GM23248 (cell line): ENCODE measurements at places on chromosomes 7 and 10. TPM values are rescaled to one million over a fixed set of nuclear protein-coding genes. Genes with fewer than 3 reads are reported as not detected.

GRCh38 chr10:16746856-16747255, 70.4 kb downstream of the RSU1 start:
- no peak for DNase-seq

GRCh38 chr7:50418526-50419290, 31.4 kb downstream of the FIGNL1 start:
- DNase-seq = no peak

- no peak for DNase-seq
These were observed 146.2 kb upstream of the NFE2L3 start for GRCh38 chr7:26005683-26006410.

GRCh38 chr10:58322072-58322834, 12.6 kb upstream of the UBE2D1 start:
- DNase-seq = no peak

DNA sequence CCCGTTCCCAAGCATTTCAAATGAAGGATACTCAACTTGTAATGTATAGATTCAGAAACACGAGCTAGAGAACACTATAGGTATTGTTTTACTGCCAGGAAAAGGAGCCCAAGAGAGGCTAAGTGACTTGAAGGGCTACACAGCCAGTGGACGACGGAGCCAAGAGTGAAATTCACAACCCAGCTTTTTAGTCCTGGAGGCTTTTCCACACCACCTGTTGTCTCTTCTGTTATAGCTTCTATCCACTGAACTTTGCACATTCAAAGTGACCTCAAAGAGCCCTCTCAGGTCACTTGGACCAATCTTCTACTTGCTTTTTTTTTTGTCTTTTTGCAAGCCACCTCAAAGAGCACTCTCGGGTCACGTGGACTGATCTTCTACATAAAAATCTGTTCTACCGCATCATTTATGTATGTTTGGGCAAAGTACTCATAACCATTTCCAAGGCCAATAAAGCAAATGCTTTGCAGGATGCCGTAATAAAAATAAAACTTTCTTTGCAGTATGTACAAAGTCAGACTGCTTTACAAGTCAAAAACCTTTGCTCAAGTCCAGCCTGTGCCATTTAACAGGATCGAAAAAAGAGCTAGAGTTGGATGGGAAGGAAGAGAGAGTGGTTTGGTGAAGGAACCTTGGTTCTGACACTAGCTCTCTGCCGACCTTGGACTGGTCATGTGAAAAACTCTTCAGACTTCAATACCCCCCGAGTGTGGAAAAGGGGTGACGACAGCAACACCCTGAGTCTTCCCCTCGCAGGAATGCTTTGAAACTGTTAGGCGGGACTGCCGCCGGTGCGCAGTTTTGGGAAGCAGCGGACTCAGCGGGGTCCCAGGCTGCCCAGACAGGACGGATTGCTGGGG, 821 bp downstream of the SLC35B4 start:
- peak; percentile 67 for DNase-seq

DNA sequence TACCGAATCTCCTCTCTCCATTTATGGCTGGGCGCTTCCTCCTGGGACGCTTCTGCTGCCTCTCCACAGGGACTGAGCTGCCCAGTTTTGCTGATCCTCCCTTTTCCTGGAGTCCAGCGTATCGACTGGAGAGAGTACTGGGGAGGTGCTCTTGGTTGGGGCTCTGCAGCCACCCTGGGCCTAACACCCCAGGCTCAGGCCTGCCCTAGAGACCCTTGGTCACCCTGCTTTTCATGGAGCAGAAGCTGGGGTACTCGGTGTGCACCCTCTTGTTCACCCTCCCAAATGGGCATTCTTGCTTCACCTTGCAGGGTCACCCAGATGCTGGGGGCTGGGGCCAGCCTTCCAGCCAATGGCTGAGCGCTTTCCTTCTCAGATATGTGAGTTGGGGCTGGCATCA, 88.8 kb upstream of the RET start:
- DNase-seq = no peak

- DNase-seq = peak; percentile 98
These were observed 66.7 kb upstream of the PDZD8 start for GRCh38 chr10:117441812-117442443.

DNA sequence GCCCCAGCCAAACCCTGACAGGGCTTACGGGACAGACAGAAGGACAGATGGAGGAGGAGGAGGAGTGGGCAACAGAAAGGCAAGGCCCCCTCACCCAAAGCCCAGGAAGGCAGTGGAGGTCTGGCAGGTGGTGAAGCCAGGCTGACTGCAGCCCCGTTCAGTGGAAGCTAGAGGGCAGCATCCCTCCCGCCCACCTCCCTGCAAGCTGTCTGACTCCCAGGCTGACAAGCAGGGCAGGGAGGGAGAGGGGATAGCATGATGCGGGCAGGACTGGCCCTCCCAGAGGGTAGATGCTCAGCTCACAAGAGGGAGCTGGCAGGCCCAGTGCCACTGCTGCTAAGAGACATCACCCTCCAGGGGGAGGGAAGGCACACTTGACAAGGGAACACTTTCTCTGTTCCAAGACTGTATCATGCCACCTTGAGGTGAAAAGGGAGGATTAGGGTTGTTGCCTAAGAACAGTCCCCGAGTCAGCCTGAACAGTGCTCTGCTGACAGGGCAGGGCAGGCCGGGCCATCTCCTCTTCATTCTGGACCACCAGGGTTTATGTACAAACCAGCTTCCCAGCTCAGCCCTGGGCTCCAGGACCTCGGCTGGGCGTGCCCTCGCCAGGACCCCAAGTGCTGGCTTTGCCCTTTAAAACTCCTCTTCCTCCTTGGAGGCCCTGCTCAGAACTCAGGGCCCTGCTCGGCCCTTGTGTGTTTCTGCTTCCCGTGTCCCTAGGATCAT, 61.8 kb downstream of the RASGEF1A start:
- DNase-seq = peak; percentile 78

- peak; percentile 70 for DNase-seq
These were observed 218.9 kb downstream of the DOCK4 start for GRCh38 chr7:111987115-111987826.

- no peak for DNase-seq
These were observed 44.1 kb upstream of the AKR1E2 start for GRCh38 chr10:4781955-4782354.

DNA sequence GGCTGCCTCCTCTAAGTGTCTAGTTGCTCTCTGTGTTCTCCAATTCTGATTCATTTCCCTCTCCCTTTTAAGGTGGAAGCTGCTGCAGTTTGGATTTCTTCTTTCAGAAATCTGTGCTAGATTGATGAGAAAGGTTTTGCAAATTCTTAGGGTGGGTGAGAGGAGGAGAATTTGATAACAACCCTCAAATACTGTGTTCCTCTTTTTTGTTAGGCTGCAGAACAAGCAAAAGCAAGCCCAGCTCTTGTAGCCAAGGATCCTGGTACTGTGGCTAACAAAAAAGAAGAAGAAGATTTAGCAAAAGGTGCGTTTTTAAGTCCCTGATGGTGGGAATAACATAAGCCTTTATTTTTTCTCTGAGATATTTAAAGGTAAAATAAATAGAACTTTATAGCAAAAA, 49.1 kb downstream of the STAM start:
- DNase-seq = no peak

GRCh38 chr10:129258283-129258923, 208.6 kb upstream of the MGMT start:
- no peak for DNase-seq

DNA sequence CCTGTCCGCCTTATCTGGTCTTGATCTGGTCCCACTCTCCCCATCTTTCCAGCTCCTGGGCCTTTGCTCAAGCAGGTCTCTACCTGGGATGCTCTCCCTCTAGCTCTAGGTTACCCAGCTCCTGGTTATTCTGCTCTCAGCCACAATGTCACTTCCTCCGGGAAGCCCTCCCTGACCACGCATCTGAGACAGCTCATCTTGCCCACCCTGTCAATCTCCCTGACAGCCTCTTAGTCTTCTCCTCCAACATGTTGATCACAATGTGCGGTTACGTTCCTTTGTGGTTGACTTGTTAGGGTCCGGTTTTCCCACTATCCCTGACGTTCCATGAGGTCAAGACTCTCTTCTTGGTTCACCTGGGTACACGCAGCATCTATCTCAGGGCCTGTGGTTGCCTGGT, 55.6 kb downstream of the GOLGA7B start:
- no peak for DNase-seq

- peak; percentile 63 for DNase-seq
These were observed 43.9 kb downstream of the IFIT5 start for GRCh38 chr10:89458291-89458690.

GRCh38 chr10:58385784-58386112, 538 bp downstream of the TFAM start:
- DNase-seq = peak; percentile 77

- no peak for DNase-seq
These were observed 65.1 kb downstream of the MARCHF5 start for GRCh38 chr10:92356041-92356440.

- DNase-seq = no peak
These were observed 51.3 kb upstream of the FRMD4A start for GRCh38 chr10:14382022-14382421.

- DNase-seq = no peak
These were observed 83.4 kb downstream of the TMEM178B start for GRCh38 chr7:141157138-141157765.

DNA sequence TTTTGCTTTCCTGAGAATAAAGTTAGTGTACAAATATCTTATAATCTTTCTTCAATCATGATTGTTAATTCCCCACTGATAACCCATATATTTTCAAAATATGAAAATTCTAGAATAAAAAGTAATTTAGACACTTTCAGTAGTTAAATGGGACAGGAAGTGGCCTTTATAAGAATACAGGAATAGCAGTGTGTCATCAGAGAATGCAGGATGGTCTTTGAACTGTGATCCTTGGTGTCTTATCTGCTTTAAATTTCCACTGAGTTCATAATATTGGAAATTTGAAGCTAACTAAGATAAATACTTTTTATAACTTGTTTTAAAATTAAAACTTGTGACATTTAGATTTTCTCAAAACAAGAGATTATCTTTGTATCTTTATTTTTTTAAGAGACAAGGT, 75.4 kb downstream of the CREM start:
- DNase-seq = no peak

The SNX10 gene
- total RNA-seq = 1.4 and 1.5 TPM in 2 replicates

The PRF1 gene
- total RNA-seq = not detected in 2 replicates

The TUBAL3 gene
- total RNA-seq = not detected in 2 replicates

The RPEL1 gene
- not detected in 2 replicates for total RNA-seq

The SYT15 gene
- 0.89 and 1.2 TPM in 2 replicates for total RNA-seq

The BMPER gene
- total RNA-seq = 85.2 and 97.3 TPM in 2 replicates

The MKI67 gene
- total RNA-seq = 9.5 and 12.2 TPM in 2 replicates

The CUZD1 gene
- total RNA-seq = 0.11 and 0.13 TPM in 2 replicates

The SNCG gene
- total RNA-seq = 1.2 and 1.8 TPM in 2 replicates

The NUTM2A gene
- total RNA-seq = 0.11 and 1.0 TPM in 2 replicates

The TPST1 gene
- 46.0 and 54.1 TPM in 2 replicates for total RNA-seq

The NRAP gene
- not detected in 2 replicates for total RNA-seq
